ENCODE measurements at places on chromosomes 5 and 9. TPM values are rescaled to one million over a fixed set of nuclear protein-coding genes. Genes with fewer than 3 reads are reported as not detected.

- H3K27me3 ChIP-seq: no peaks in the 10 kb centered on the region
- DNase-seq: peak; percentile 2
- no peaks in the 10 kb centered on the region for H3K36me3 ChIP-seq
- H3K4me3 ChIP-seq: no peak overlapping the region
- H3K4me1 ChIP-seq: no peaks in the 10 kb centered on the region
Measured at GRCh38 chr5:40991168-40991980, 79.8 kb downstream of the MROH2B start.

- no peaks in the 10 kb centered on the region for H3K27me3 ChIP-seq
- no peaks in the 10 kb centered on the region for H3K36me3 ChIP-seq
- DNase-seq: peak; percentile 53
- no peak overlapping the region for H3K27ac ChIP-seq
Measured at GRCh38 chr9:116491659-116492058, 195.4 kb upstream of the TRIM32 start.

GRCh38 chr5:157607371-157608161 lies 32.0 kb upstream of the ADAM19 start:
- peak overlapping the region; percentile 64 for H3K27ac ChIP-seq
- no peak overlapping the region for H3K4me3 ChIP-seq
- H3K4me1 ChIP-seq: peaks cover 38% of the 10 kb centered on the region
- no peaks in the 10 kb centered on the region for H3K27me3 ChIP-seq
- DNase-seq: peak; percentile 87
- H3K36me3 ChIP-seq: no peaks in the 10 kb centered on the region

DNA sequence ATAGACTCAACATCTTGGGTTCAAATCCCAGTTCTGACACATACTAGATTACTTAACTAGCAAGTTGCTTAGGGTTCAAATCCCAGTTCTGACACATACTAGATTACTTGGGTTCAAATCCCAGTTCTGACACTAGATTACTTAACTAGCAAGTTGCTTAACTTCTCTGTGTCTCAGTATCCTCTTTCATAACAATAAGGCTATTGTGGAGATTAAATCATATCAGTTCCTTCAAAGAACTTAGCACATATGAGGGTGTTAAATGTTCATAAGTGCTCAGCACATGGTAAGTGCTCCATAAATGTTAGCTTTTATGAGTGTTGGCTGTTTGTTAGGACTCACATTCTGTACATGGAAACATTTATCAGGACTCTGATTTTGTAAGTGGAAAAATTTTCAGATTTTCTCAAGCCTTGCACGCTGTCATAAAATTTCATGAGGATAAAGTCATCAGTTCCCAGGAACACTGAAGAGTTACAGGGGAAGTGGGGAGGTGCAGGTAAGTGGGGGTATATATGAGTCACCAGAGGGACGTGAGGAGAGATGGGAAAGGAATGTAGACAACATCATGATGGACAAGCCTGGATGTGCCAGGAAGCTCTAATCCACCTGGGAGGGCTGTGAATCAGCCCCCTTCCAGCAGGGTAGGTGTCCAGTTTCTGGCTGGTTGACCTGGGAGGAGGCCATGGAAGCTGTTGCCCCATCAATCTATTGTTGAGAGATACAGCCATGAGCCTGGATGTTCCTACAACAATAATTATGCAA lies 532.2 kb upstream of the WWC1 start:
- H3K4me3 ChIP-seq: no peak overlapping the region
- peaks cover 6% of the 10 kb centered on the region for H3K36me3 ChIP-seq
- DNase-seq: peak; percentile 68
- peaks cover 68% of the 10 kb centered on the region for H3K4me1 ChIP-seq
- no peaks in the 10 kb centered on the region for H3K27me3 ChIP-seq
- peak overlapping the region; percentile 80 for H3K27ac ChIP-seq

- H3K4me3 ChIP-seq: no peak overlapping the region
- peaks cover 12% of the 10 kb centered on the region for H3K27me3 ChIP-seq
- H3K36me3 ChIP-seq: no peaks in the 10 kb centered on the region
- DNase-seq: no peak
Measured at GRCh38 chr9:136242918-136243525, 2.6 kb downstream of the QSOX2 start.

RNF183 gene
- total RNA-seq: not detected

GRCh38 chr5:154189256-154189818 lies 1.2 kb upstream of the GALNT10 start:
- H3K4me3 ChIP-seq: peak overlapping the region; percentile 88
- no peaks in the 10 kb centered on the region for H3K36me3 ChIP-seq
- no peak overlapping the region for H3K27ac ChIP-seq
- peaks cover 30% of the 10 kb centered on the region for H3K4me1 ChIP-seq
- H3K27me3 ChIP-seq: no peaks in the 10 kb centered on the region
- DNase-seq: peak; percentile 61

GRCh38 chr5:143921525-143922311 lies 109.8 kb downstream of the HMHB1 start:
- peak; percentile 92 for DNase-seq
- peaks cover 65% of the 10 kb centered on the region for H3K4me1 ChIP-seq
- H3K27ac ChIP-seq: peak overlapping the region; percentile 85
- H3K4me3 ChIP-seq: peak overlapping the region; percentile 48

- no peaks in the 10 kb centered on the region for H3K27me3 ChIP-seq
- no peak overlapping the region for H3K4me3 ChIP-seq
- no peaks in the 10 kb centered on the region for H3K36me3 ChIP-seq
Measured at GRCh38 chr5:178433273-178433775, 156.9 kb downstream of the COL23A1 start.

FAM221B gene
- not detected for total RNA-seq

INSL6 gene
- total RNA-seq: not detected

GRCh38 chr9:70533492-70533891 lies 119.0 kb upstream of the KLF9 start:
- no peaks in the 10 kb centered on the region for H3K36me3 ChIP-seq
- H3K27me3 ChIP-seq: no peaks in the 10 kb centered on the region
- DNase-seq: no peak
- H3K4me1 ChIP-seq: peaks cover 18% of the 10 kb centered on the region
- H3K4me3 ChIP-seq: no peak overlapping the region
- H3K27ac ChIP-seq: no peak overlapping the region

DNA sequence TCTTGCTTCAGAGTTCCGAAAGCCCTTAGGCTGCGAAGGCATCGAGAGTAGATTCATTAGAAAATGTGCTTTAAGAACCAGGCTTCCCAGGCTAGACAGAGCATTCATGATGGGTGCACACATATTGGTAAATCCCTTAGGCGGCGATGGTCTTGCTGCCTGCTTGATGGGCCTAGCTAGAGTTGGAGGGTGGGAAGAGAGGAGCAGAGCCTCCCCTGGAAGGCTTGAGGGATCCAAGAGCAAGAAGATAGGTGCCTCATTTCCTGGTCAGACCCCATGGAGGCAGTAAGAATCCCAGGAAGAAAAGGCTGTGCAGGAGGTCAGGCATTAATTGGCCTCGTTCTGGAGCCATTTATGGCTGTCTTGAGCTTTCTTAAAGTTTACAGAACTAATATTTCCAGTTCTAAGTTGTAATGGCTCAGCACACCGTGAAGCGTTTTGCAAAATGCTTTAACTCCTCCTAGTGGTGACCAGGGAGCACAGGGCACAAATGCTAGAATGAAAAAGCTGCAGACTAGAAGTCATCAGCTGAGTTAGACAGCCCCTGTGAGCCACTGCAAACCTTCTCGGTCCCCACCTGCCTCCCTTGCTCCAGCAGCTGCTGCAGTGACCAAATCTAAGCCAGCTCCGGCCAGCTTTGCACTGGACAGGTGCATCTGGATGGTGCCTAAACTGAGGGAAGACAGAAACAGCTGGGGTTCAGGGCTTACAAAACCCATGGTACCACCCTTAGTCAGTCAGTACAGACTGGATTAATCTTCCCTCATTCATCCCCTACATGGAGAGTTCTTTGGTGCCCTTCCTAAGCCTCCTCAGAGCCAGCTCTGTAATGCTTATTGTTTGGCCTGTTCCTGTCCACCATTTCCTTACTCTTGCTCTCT lies 14.7 kb downstream of the SLC45A2 start:
- H3K27me3 ChIP-seq: no peaks in the 10 kb centered on the region
- H3K4me1 ChIP-seq: no peaks in the 10 kb centered on the region
- H3K27ac ChIP-seq: no peak overlapping the region
- DNase-seq: peak; percentile 79
- H3K36me3 ChIP-seq: no peaks in the 10 kb centered on the region

DNA sequence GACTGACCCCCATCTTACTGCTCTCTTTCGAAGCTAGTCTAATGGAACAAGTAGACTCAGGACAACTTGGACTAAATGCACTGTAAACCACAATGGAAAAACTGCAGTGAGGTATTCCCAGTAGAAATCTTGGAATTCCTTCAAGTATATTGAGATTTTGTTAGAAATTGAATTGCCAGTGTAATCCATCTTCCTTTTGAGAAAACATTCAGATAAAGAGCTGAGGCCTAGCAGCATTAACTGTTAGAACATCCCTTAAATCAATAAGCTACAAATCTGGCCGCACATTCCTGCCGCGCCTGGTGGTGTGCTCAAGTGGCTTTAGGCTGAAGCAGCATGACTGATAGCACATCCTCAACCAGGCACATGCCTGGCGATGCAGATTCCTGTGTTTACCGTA lies 29.3 kb downstream of the PPIC start:
- no peak overlapping the region for H3K27ac ChIP-seq
- no peak overlapping the region for H3K4me3 ChIP-seq

GRCh38 chr9:37297592-37297991 lies 124.9 kb upstream of the GRHPR start:
- H3K4me1 ChIP-seq: peaks cover 26% of the 10 kb centered on the region
- H3K27ac ChIP-seq: no peak overlapping the region
- no peaks in the 10 kb centered on the region for H3K36me3 ChIP-seq
- no peaks in the 10 kb centered on the region for H3K27me3 ChIP-seq

- no peak overlapping the region for H3K4me3 ChIP-seq
- no peak overlapping the region for H3K27ac ChIP-seq
- no peaks in the 10 kb centered on the region for H3K4me1 ChIP-seq
- H3K36me3 ChIP-seq: no peaks in the 10 kb centered on the region
Measured at GRCh38 chr5:122434205-122434970, 122.4 kb downstream of the SNCAIP start.

GRCh38 chr9:2043881-2044462 lies 28.8 kb downstream of the SMARCA2 start:
- no peak for DNase-seq
- no peaks in the 10 kb centered on the region for H3K4me1 ChIP-seq
- H3K27ac ChIP-seq: no peak overlapping the region
- no peaks in the 10 kb centered on the region for H3K27me3 ChIP-seq

GPRIN1 gene
- 4.3 TPM for total RNA-seq
